Activated CD8-positive, alpha-beta memory T cell treated with anti-CD3 and anti-CD28 coated beads for 1 hour (primary cell): ENCODE measurements at places on chromosomes 2 and 18.

- DNase-seq, result no peak
Measured at GRCh38 chr2:236827997-236828396, 257.7 kb upstream of the COPS8 start.

GRCh38 chr18:36139245-36139644 is 9.5 kb downstream of the ELP2 start:
- DNase-seq, result no peak

DNA sequence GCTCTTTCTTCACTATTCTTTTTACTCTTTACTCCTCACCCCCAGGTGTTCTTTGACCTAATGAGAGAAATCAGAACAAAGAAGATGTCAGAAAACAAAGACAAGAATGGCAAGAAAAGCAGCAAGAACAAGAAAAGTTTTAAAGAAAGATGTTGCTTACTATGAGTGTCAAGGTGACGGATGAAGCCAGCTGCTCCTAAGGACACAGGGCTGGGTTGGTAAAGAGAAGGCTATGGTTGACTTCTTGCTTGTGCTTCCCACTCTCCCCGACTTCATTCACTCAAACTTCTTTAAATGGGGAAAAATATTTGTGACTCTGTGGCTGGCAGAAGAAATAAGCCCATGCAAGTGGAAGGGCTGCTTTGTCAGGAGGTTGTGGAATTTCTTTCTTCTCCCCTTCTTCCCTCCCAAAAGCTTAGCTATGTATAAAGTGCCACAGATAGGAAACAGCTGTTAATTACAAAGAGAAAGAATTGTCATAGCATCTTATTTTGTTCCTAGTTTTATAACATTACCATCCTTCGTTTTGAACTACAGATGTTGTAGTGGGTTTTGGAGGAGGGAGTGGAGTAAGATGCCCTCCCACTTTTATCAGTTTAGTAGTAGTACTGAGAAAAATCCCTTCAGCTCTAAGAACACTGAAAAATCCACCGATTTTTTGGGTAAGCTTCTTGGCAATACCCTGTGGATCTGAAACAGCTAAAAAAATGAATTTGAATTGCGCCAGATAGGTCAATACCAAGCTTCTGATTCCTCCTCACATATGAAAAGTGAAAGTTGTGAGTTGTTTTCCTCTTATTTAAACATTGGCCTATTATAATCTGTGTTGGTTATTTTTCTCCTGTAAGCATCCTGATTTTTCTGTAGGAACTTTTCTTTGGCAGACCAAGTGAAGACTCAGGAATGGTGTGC is 40.7 kb downstream of the RALB start:
- DNase-seq, result no peak

DNA sequence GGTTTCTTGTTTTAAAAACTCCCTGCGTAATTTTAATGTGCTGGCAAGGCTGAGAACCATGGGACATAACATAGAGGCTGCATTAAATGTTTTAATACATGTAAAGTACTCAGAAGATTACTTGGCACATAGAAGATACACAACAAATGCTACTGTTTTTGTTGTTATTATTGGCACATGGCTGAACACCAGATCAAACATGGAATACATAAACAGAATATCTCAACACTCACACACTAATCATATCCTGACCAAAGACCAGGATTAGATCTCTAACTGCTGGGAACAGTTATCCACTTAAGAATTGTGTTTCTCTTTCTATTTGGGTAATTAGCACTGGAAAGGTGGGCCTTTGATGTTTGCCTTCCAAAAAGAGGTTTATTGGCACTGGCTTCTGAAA is 69.3 kb downstream of the KCNE4 start:
- no peak for DNase-seq

- no peak for DNase-seq
Measured at GRCh38 chr2:106107509-106108131, 86.5 kb downstream of the UXS1 start.
